GM13976 (cell line): ENCODE measurements at places on chromosomes 6 and 20.

- no peak for DNase-seq
Observed at GRCh38 chr6:29082457-29082856, 4.7 kb downstream of the OR2B3 start.

DNA sequence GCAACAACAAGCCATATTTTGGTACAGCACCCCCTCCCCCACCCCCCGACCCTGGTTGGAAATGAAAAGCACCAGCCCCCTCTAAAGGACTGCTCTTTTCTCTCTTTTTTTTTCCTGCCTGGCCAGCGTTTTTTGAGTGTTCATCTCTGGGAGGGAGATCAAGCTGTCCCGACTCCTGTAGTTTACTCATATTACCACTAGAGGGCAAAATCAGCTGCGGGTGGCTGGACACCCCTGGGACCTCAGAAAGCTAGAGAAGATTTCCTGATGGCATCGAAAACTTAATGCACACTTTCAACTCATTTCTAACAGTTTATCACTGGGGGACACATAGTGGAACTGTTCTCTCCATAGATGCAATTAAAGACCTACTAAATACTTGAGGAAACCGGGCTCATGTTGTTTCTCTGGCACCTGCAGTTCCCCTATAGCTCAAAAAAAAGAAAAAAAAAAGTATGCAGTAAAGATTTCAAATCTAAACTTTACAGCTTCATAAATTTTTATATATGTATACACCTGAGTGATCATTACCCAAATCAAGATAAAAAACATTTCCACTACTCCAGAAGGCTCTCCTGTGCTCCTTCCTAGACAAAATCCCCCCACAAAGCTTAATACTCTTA is 24.4 kb downstream of the CNBD2 start:
- peak; percentile 77 for DNase-seq

DNA sequence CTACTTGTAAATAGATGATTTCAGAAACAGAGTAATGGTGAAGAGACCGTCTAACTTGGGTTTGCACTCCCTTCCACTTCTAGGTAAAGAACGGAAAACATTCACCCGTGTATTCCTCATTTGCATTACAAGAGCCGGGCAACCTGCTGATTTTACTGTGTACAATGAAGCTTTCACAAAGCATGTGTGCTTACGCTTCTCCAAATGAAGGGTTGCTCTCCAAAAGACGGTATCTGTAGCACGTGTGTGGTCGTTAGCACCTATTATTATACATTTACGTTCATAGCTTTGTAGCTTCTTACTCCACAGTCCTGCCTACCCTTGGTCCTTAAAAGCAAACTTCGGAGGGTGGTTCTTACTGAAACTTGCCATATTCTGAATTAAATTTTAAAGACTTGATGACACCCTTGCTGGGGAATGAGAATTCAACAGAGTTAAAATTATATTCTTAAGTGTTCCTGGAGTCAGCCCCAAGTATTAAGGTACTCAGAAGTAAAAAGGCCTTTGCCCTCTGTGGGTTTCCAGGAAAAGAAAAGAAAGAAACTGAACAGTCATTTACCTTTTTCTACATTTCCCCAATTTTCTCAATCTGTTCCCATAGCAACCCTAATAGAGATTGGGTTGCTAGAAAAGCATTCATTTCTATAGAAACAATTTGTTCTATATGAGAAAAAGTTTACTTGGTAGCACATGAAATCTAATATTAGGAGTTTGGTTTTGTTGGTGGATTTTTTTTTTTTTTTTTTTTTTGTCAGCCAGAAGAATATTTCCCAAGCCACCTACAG is 61.9 kb upstream of the KCNG1 start:
- DNase-seq = no peak

DNA sequence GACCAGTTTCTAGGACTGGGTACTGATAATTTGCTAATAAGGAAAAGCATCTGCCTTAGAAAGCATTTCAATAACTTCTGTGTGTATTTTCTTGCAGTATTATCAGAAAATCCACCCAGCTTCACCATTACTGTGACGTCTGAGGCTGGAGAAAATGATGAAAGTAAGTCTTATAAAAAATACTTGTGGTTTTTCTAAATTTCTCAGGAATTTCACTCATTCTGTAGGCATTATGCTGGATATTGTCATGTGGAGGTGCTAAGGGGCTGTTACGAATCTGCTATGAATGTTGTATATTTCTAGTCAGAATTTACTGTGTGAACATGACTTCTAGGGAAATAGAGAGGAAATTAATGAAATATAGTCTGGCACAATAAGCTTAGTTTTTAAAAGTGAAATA is 8.9 kb downstream of the RWDD1 start:
- DNase-seq = no peak

DNA sequence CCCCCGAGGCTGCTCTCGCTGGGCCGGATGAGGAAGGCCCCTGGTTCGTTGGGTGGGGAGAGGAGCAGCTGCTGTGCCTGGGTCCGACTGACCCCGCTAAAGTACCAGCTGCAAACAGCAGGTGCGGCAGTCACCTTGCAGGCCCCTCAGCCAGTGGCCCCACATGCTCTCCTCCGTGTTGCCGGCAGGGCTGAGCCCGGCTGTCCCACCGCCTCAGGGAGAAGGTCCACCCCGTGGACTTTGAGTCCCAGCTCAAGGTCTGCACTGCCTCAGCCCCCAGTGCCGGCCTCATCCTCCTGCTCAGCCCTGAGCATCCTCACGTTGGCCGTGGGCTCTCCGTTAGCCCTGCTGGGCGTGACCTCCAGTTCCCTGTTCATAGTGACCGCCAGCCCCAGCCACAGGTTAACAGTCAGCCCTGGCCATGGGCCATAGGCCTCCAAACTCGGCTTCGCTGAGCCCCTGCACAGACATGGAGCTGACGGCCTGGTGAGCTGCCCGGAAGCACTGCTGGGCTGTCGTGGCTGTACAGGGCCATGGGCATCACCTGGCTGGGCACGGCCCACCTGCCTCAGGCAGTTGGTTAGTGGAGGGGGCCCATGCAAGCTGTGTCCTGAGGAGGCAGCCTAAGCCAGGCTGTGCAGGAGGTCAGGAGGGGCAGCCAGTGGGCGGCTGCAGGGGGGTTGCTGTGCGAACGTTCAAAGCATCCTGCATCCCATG is 3.1 kb downstream of the SRMS start:
- no peak for DNase-seq

GRCh38 chr20:9699181-9699580 is 139.7 kb downstream of the PAK5 start:
- DNase-seq = no peak

GRCh38 chr6:107868867-107869611 is 44.9 kb upstream of the SCML4 start:
- no peak for DNase-seq

- no peak for DNase-seq
Observed at GRCh38 chr20:48790473-48791003, 37.3 kb downstream of the PREX1 start.

DNA sequence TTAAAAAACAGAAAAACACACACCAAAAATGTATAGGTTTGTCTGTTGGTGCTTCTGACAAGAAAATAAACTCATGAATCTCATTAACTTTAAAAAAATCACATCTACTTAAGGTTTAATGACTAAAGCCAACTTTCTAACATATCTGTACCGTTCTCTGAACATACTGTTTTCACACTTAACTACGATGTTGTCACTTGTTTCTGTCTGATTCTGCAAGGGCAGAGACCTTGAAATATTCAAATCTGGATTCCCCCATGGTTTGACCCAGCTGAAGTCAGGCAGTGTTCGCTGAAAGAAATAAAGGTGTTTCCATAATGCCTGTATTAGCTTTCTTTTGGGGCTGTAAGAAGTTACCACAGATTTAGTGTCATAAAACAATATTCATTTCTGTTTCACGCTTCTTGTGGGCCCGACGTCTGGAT is 2.7 kb upstream of the ASXL1 start:
- peak; percentile 44 for DNase-seq

DNA sequence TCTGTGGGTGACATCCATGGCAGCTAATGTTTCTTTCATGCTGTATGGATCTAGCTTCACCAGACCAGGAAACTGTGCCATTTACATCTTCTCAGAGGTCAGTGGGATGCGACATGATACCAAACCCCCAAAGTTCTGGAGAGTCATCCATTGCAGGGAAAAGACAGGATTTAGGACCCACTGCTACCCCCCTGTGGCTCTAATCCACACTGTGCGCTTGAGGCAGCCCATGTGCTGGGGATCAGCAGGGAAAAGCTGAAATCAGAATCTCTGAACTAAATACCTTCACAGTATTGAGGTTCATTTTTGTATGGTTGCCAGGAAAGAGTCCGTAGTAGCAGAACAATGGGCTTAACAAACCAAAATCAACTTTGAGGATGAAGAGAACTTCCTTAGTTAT is 164.4 kb downstream of the TMEM242 start:
- no peak for DNase-seq

DNA sequence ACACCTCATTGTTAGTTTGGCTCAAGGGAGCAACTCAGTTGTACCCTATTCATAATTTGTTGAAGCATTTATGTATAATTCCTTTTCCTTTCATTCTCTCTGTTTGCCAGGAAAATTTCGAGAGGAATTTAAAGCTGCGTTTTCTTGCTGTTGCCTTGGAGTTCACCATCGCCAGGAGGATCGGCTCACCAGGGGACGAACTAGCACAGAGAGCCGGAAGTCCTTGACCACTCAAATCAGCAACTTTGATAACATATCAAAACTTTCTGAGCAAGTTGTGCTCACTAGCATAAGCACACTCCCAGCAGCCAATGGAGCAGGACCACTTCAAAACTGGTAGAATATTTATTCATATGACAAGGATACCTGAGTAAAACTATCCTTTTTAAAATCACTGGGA is 45.2 kb upstream of the GFRAL start:
- DNase-seq = no peak

- no peak for DNase-seq
Observed at GRCh38 chr6:168150551-168151320, 71.7 kb upstream of the FRMD1 start.

- DNase-seq = no peak
Observed at GRCh38 chr6:8175046-8175777, 72.9 kb upstream of the EEF1E1 start.
